ENCODE measurements at places on chromosomes 1 and 21.

- no peak for DNase-seq
These were observed 40.1 kb downstream of the BMP8A start for GRCh38 chr1:39531526-39531925.

DNA sequence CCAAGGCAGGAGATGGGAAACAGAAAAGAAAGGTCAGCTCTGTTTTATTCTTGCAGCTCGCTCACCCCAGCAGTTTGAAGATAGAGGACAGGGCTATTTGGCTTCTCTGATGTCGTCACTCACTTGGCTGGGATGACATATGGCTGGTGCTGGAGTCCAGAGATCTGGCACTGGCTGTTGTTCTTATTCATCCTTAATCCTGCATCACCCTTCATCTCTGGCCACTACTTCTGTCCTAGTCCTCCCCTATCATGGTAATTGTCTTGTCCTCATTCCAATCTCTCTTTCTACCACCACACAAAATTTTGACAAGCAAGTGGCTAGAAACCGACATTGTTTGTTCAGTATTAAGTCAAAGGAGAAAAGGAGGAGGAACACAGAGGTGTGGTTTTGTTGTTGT, 103.8 kb upstream of the PDE4B start:
- no peak for DNase-seq

DNA sequence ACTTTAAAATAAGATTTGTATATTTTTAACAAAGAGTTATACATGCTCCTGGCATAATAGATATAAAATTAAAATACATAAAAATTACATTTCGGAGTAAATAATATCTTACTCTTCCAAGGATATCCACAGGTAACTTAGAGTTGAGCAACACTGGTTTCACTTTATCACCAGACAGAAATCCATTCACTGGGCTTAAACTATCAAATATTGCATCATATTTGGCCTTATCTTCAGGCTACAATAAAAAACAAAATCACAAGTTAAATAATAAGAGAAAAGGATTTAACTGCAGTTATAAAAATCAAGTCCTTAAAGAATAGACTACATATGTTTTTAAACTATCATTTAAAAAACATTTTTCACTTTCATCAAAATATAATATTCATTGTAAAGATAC, 55.5 kb downstream of the EPS15 start:
- DNase-seq: no peak

GRCh38 chr1:82371844-82372498, 571.2 kb downstream of the ADGRL2 start:
- DNase-seq: no peak

DNA sequence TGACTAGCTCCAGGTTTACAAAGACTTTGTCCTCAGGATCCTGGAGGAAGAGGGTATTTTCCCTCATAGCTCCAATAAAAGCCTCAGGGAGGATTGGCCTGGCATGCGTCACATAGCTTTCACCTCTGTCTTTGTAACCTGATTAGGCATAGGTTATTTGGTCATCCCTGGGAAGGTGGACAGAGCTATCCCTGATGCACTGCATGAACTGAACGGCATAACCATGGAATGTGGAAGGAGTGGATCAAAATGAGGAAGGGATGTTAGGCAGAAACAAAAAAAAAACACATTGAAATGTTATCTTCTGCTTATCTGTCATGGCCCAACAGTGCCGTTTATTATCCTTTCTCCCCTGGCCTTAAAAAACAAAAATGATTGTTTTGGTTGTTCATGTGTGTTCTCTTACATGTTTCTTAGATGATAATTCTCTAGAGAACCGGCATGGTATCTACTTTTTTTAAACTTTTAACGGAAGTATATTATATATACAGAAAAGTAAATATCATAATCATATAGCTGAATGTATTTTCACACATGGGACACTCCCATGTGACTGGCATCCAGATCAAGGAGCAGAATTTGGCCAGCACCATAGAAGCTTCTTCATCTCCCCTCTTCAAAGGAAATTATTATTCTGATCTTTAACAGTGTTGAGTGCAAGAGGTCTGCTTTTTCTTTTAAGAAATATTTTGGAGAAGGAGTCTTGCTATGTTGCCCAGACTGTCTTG, 85.3 kb downstream of the RPS6KC1 start:
- DNase-seq: no peak

DNA sequence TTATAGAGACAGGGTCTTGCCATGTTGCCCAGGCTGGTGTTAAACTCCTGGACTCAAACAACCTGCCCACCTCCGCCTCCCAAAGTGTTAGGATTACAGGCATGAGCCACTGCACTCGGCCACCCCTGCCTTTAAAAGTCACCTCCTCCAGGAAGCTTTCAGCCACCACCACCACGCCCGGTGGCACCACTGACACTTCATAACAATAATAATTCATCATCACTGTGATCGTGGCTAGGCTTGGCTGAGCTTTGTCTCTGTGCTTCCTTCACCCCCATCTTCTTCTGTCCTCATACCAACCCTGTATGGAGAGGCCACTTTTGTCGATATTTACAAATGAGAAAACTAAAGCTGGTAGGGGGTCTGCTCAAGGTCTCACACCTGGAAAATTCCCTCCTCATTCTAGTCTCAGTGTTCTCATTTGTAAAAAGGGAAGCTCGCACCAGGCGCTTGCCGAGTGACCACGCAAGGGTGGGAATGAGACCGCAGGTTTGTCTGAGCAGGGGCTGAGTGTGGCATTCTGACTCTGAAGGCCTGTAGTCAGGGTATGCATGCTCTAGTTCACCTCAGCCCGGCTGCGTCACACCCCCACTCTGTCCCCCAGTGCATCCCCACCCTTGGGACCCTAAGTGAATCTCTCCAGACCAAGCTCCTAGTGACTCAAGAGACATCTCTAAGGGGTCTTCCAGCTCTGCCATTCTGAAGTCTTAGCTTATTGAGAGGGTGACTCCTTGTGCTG, 12.9 kb upstream of the EPHA2 start:
- DNase-seq: no peak

DNA sequence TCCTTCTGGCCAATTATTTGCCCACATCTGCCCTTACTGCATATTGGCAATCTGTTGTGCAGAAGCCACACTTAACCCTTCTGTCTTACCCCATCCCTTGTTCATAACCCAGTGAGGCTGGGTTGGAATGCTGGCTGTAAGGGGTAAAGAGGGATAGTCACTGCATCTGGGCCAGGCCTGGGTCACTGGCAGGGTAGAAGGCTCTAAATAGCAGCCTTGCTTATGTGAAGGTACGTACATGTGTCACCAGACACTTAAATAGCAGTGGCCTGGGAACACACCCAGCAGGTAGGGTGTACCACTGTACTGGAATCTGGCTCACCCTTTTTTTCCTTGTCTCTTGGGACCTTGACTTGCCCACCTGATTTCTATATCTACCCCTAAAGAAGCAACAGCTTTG, 9.9 kb upstream of the TARS2 start:
- no peak for DNase-seq

DNA sequence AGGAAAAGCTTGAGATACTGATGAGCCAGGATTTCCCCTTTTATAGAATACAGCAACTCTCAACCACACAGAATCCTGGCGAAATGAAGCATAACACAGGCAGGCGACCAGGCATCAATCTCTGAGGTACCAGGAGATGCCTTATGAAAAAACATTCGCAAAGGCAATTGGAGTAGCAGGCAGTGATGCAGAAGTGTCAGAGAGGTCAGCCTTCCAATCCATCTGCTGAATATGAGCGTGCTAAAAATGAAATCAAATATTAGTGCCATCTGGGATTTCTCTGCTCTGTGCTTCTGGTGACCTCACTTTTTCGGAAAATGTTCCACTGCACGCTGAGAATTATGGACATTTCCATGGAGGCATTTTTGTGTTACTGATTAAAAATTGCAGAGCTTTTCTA, 258.8 kb downstream of the VAV3 start:
- DNase-seq: no peak

- DNase-seq: no peak
These were observed 22.4 kb downstream of the DHCR24 start for GRCh38 chr1:54864460-54865208.

- no peak for DNase-seq
These were observed 66.1 kb upstream of the AKT3 start for GRCh38 chr1:243916160-243916559.

DNA sequence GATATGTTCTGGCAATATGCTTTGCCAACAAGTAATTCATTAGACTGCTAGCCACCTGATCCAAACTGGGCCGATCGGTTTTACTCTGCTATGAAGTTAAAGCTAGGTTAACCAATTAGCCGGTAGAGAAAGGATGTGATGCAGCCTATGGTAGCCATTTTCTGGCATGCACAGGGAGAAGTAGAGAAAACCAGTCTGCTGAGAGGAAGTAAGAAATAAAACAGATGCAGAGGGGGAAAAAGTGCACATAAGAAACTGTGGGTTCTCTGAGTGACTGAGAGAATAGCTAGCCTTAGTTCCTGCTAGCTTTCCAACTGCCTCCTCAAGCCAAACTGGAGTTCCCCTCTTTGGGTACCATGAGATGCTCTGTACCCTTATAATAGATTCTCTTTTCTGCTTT, 52.8 kb downstream of the ARID4B start:
- peak; percentile 64 for DNase-seq

DNA sequence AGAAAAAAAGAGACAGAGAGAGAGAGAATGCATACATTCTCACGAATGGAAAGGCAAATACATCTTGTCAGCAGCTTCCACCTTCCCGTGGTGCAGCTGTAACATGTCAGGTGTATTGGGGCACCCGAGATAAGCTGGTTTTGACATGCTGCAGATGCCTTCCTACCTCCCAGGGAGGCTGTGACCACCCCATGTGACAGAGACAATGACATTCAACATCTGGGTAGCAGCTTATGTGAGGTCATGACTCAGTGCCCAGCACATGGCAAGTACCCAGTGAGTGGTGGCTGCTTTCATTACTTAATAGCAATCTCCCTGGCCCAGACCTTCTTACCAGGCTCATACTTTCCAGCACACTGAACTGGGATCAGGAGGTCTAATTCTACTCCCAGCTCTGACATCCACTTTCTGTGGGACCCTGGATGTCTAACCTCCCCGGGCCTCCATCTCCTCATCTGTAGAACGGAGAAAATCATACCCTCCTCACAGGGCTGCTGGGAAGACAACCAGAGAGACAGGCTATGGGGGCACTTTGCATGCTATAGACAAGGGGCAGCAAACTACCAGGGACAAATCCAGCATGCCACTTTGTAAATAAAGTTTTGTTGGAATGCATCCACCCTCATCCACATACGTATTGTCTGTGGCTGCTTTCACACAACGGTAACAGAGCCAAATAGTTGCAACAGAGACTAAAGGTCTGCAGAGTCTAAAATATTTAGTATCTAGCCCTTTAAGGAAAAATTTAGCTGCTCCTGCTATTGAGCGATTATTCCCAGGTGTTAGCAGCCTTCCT, 38.5 kb upstream of the ZBTB40 start:
- no peak for DNase-seq

DNA sequence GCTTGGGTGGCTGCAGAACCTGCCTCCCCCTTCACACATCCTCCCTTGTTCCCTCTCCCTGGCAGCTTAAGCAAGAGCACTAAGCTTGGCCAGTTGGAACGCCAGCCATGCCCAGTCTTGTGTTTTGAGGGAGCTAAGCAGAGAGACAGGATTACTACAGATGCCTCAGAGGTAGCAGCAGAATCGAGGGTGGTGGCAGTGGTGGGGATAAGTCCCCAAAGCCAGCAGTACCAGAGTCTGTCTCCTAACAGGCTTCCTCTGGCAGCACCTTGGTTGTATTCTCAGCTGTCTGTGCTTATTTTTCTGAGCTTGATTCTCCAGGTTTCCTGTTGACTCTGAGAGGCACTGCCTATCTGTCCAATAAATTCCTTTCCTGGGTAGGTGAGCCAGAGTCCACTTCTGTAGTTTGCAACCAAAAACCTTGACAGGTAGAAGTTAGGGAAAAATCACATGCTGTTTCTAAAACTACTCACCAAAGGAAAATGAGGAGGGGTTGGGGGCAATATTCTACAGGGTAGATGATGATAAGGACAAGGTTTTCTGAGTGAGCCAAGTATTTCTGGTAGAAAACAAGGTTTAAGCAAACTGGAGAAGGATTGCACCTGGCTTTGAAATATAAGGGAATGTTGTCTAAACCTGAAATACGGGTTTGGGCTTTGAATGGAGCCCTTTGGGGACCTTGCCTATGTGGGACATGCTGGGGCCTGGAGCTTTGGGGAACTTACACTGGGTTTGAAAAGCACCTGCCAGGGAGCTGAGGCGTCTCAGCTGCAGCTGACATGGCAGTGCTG, 100.8 kb downstream of the PBX1 start:
- DNase-seq: no peak

- no peak for DNase-seq
These were observed 40.4 kb upstream of the ZSWIM5 start for GRCh38 chr1:45246760-45247159.

DNA sequence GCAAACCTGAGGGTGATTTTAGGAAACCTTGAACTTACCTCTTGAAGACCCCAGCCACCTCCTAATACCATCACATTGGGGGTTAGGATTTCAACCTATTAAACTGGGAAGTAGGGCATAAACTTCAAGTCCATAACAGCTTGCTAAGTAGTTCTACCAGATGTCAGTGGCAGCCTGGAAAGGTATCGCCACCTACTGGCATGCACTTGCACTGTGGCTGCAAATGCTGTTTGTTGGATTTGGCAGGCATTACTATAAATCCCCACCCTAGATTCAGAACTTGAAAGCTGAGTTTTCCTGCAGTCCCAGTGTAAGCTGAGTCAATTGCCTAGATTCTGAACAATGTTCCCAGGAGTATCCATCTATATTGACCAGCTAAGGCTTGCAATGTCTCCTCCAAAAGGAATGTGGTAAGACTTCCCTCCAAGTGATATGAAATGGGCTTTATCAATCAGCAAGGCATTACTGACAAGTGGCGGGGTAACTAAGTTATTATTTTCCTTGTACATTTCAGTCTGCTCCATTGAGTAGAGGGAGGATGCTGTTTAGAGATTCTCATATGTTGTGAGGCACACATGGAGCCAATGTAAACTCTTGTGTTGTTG, 474.5 kb downstream of the PTPRC start:
- DNase-seq: no peak
